ENCODE measurements at places on chromosomes 3 and 15.

GRCh38 chr3:52529376-52530333 is 4.0 kb downstream of the NT5DC2 start:
- H3K27ac ChIP-seq: no peak overlapping the region
- DNase-seq: no peak
- peaks cover 9% of the 10 kb centered on the region for H3K4me1 ChIP-seq

GRCh38 chr3:167950212-167950611 is 145.5 kb downstream of the GOLIM4 start:
- no peaks in the 10 kb centered on the region for H3K27me3 ChIP-seq
- H3K4me1 ChIP-seq: no peaks in the 10 kb centered on the region
- H3K4me3 ChIP-seq: no peak overlapping the region
- no peak overlapping the region for H3K27ac ChIP-seq
- no peak for DNase-seq
- H3K36me3 ChIP-seq: no peaks in the 10 kb centered on the region

DNA sequence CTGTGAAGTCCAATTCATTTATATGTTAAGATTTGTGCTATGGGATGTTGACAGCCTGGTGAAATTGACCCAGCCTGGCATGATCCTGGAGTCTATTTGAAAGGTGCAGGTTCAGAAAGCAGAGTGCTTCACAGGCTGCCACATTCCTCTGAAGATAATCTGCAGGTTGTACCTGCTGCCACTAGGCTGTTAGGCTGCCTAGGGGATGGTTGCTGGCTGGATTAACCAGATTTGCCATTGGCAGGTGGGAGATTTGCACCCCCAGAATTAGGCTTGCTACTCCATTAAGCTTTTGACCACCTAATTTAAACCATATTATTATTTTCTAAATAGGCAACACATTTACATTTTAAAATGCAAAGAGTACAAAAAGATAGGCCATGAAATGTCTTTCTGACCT is 85.8 kb upstream of the RASGRP1 start:
- H3K27me3 ChIP-seq: no peaks in the 10 kb centered on the region
- peaks cover 43% of the 10 kb centered on the region for H3K4me1 ChIP-seq
- DNase-seq: no peak
- H3K27ac ChIP-seq: peak overlapping the region; percentile 91
- peaks cover 11% of the 10 kb centered on the region for H3K36me3 ChIP-seq

GRCh38 chr15:81256916-81257315 is 60.2 kb downstream of the IL16 start:
- H3K4me1 ChIP-seq: no peaks in the 10 kb centered on the region
- H3K27ac ChIP-seq: no peak overlapping the region
- H3K36me3 ChIP-seq: no peaks in the 10 kb centered on the region
- peaks cover 55% of the 10 kb centered on the region for H3K27me3 ChIP-seq
- no peak overlapping the region for H3K4me3 ChIP-seq

- no peak overlapping the region for H3K27ac ChIP-seq
- H3K4me3 ChIP-seq: no peak overlapping the region
- peaks cover 12% of the 10 kb centered on the region for H3K36me3 ChIP-seq
Measured at GRCh38 chr15:100234158-100235029, 107.4 kb downstream of the ADAMTS17 start.

- no peaks in the 10 kb centered on the region for H3K27me3 ChIP-seq
- H3K27ac ChIP-seq: peak overlapping the region; percentile 95
- H3K36me3 ChIP-seq: peaks cover 28% of the 10 kb centered on the region
- H3K4me1 ChIP-seq: peaks cover 33% of the 10 kb centered on the region
Measured at GRCh38 chr3:195441992-195442572, 738 bp downstream of the ACAP2 start.

DNA sequence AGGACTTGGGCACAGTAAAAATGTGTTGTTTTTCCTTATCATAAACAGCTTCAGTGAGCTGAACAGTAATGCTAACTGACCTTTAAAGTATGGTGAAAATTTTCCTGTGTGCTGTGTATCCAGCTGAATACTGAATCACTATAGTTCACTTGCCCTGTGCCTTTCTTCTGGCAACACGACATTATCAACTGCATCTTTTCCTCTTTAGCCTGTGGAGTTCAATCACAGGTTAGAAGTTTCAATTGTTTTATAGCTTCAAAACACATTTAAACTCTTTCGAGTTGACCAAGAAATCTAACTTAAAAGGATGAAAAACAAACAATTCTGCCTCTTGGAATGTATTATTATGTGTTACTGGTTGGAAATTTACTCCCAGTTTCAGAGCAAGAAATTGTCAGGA is 1120.7 kb upstream of the ALCAM start:
- H3K27me3 ChIP-seq: no peaks in the 10 kb centered on the region
- no peaks in the 10 kb centered on the region for H3K4me1 ChIP-seq
- no peaks in the 10 kb centered on the region for H3K36me3 ChIP-seq
- no peak overlapping the region for H3K27ac ChIP-seq
- no peak for DNase-seq
- H3K4me3 ChIP-seq: no peak overlapping the region

GRCh38 chr15:77030928-77031375 is 36.0 kb downstream of the PSTPIP1 start:
- peaks cover 19% of the 10 kb centered on the region for H3K4me1 ChIP-seq
- no peak overlapping the region for H3K27ac ChIP-seq

DNA sequence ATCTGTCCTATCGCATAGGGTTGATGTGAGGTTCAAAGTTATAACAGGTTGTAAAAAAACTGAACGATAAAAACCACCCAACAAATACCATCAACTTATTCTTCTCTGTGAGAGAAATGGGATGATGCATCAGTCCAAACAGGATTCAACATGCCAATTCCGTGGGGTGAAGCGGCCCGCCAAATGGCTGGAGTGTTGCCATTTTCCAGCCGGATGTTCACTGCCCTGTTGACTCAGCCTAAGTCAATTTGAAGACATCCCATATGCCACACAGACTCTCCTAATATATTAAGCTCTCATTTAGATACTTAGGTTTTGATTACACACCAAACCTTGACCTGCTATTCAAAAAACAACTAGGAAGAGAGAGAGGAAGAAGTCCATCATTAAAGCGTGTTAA is 311.1 kb downstream of the VPS13C start:
- no peak overlapping the region for H3K4me3 ChIP-seq
- H3K36me3 ChIP-seq: no peaks in the 10 kb centered on the region
- no peak overlapping the region for H3K27ac ChIP-seq
- H3K27me3 ChIP-seq: peaks cover 16% of the 10 kb centered on the region
- no peaks in the 10 kb centered on the region for H3K4me1 ChIP-seq

DNA sequence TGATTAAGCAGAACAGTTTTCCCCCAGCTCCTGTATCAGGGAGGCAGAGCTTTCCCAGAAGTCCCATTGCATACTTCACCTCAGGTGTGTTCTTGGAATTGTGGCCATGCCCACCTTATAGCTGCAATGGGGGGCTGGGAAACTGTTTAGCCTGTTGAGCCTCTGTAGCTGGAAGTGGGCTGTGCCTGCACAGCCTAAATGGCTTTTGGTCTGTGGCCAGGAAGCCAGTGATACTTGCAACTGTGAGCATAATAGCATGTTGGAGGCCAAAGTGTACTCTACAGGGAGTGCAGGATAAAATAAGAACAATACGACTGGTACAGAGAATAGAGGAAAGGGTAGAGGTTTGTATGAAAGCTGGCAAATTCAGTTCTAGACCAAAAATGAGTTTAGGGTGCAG is 248.5 kb downstream of the PTPRG start:
- H3K4me1 ChIP-seq: no peaks in the 10 kb centered on the region
- H3K36me3 ChIP-seq: no peaks in the 10 kb centered on the region
- no peak overlapping the region for H3K27ac ChIP-seq
- no peaks in the 10 kb centered on the region for H3K27me3 ChIP-seq

GRCh38 chr3:134298249-134298648 is 47.6 kb upstream of the RYK start:
- H3K36me3 ChIP-seq: no peaks in the 10 kb centered on the region
- H3K27ac ChIP-seq: no peak overlapping the region
- no peaks in the 10 kb centered on the region for H3K27me3 ChIP-seq
- no peaks in the 10 kb centered on the region for H3K4me1 ChIP-seq

GRCh38 chr15:77981281-77982126 is 96.0 kb downstream of the TBC1D2B start:
- peaks cover 3% of the 10 kb centered on the region for H3K4me1 ChIP-seq
- no peaks in the 10 kb centered on the region for H3K27me3 ChIP-seq
- H3K27ac ChIP-seq: no peak overlapping the region
- no peak for DNase-seq
- H3K36me3 ChIP-seq: peaks cover 5% of the 10 kb centered on the region
- no peak overlapping the region for H3K4me3 ChIP-seq

GRCh38 chr15:90807786-90808086 is 60.7 kb upstream of the FURIN start:
- peaks cover 10% of the 10 kb centered on the region for H3K36me3 ChIP-seq
- H3K4me1 ChIP-seq: peaks cover 4% of the 10 kb centered on the region
- H3K27me3 ChIP-seq: no peaks in the 10 kb centered on the region
- H3K27ac ChIP-seq: peak overlapping the region; percentile 9

GRCh38 chr3:126911162-126912026 is 71.5 kb upstream of the PLXNA1 start:
- peaks cover 21% of the 10 kb centered on the region for H3K36me3 ChIP-seq
- DNase-seq: peak; percentile 71
- peak overlapping the region; percentile 74 for H3K4me3 ChIP-seq
- H3K4me1 ChIP-seq: peaks cover 42% of the 10 kb centered on the region
- H3K27ac ChIP-seq: peak overlapping the region; percentile 84
- no peaks in the 10 kb centered on the region for H3K27me3 ChIP-seq

DNA sequence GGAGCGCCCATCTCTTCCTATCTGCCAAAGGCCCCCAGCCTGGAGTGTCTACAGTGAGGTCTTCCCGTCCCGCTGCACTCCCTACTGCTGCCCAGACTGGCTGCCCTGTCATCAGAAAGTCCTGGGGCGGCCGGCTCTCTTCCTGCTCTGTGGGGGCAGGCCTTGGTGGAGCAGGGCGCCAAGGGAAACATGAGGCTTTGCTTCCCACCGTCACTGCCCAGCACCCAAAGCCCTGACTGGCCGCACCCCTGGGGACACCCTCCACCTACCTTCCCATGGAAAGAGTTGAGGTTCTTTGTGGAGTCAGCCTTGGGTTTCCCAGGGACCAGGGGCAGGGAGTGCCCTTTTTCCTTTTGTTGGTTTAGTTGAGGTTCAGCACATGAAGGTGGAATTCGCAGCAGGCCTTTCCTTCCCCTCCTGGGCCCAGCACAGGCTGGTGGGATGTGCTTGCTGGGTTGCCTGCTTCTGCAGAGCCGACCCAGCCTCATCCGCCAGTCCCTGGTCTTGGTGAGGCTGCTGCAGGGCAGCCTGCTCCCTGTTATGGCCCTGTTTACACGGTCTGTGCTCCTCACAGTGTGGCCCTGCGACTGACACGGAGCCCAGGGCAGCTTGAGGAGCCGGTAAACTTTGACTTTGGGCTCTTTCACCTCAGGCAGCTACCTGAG is 51.8 kb upstream of the PLXNA1 start:
- peaks cover 3% of the 10 kb centered on the region for H3K4me1 ChIP-seq
- no peak overlapping the region for H3K4me3 ChIP-seq
- no peaks in the 10 kb centered on the region for H3K27me3 ChIP-seq

GRCh38 chr3:69738859-69739203 is 433 bp upstream of the MITF start:
- peak overlapping the region; percentile 33 for H3K4me3 ChIP-seq
- no peak for DNase-seq
- H3K4me1 ChIP-seq: no peaks in the 10 kb centered on the region
- H3K27ac ChIP-seq: no peak overlapping the region

DNA sequence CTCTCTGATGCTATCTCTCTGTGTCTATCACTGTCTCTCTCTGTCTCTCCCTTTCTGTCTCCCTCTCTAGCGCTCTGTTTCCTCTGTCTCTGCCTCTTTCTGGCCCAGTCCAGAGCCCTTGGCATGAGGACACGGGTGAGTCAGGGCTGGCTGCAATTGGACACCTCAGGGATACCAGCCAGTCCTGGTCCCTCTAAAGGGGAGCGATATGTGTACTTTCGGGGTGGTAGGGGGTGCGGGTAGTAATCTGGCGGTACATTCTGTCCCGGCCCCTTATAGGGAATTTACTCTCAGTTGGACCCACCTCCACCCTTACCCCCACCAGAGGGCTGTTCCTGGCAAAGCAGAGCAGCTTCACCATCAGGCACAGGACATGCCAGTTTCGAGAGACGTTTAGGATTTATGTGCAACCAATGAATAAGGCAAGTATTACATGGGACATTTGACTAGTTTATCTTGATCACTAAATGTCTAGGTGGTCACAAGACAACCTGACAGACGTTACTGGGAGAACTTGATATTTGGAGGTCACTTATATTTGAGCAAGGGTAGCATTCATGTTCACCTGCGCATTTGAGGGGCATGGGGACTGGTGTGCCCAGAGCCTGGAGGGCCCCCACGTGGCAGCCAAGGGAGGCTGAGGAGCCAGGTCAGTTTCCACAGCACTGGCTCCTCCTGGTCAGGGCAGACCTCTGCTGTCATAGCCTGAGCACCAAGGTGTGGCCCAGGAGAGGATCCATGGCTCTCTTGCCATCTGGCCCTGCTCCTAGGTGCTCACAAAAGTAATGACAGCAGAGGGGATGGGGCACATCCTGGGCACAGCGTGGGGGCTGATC is 256.1 kb downstream of the PLCL2 start:
- DNase-seq: no peak
- no peak overlapping the region for H3K27ac ChIP-seq

DNA sequence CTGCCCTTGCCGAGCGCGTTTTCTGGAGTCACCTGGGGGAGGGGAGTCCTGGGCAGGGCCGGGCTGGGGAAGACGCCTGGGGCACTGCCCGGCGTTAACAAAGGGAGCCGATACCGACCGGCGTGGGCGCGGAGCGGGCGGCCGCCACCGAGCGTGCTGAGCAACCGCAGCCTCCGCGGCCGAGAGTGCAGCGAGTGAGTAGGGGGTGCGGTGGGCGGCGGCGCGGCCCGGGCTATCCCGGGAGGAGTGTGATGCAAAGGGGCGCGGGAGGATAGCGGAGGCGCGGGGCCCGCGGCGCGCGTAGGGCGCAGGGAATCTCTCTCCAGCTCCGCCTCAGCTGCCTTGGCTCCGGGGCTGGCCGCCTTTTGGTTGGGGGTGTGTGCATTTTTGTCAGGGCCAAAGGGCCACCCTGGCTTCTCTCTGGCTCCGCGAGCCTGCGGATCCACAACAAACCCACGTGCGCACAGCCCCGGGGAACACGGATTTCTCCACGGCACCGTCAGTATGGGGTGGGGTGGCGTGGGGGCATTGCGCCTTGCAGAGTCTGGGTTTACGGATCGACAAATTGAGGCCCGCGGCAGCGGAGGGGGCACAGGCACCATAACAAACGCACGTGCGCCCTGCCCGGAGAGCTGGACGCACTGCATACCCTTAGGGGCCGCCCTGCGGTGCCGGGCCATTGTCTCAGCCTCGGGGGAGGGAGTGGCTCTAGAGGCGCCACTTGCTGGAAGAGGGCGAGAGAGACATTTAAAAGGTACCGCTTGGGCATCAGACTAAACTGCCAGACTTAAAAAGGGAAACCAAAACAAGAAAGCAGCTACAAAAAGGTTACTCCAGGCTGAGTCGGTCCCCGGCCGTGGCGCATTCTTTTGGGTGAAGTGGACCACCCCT is 560 bp downstream of the ST6GAL1 start:
- H3K27ac ChIP-seq: peak overlapping the region; percentile 95
- H3K4me1 ChIP-seq: peaks cover 36% of the 10 kb centered on the region
- peak; percentile 62 for DNase-seq
- H3K27me3 ChIP-seq: no peaks in the 10 kb centered on the region

DNA sequence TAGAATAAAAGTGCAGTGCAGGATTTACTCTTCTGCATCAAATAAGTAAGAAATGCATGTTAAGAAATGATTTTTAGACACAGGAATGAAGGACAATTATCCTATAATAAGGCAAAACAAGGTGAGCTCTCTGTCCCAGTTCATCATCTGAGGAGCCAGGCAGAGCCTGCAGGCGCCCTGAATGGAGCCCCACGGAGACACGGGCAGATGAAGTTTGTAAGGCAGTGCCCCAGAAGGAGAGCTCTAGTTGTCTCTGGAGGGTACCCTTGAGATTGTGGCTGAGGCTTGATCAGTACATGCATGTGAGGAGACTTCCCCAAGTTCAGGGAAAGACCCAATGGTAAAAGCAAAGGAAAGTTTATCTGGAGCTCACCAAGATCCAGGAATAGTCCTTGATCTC is 50.3 kb downstream of the ATP10A start:
- peaks cover 33% of the 10 kb centered on the region for H3K4me1 ChIP-seq
- H3K27me3 ChIP-seq: no peaks in the 10 kb centered on the region
- H3K4me3 ChIP-seq: no peak overlapping the region
- H3K36me3 ChIP-seq: peaks cover 2% of the 10 kb centered on the region
- H3K27ac ChIP-seq: no peak overlapping the region
